Pulmonary artery endothelial cell (primary cell): ENCODE measurements at places on chromosomes 6 and 20.

- no peak for DNase-seq
Measured at GRCh38 chr6:52360601-52361413, 1.1 kb upstream of the PAQR8 start.

DNA sequence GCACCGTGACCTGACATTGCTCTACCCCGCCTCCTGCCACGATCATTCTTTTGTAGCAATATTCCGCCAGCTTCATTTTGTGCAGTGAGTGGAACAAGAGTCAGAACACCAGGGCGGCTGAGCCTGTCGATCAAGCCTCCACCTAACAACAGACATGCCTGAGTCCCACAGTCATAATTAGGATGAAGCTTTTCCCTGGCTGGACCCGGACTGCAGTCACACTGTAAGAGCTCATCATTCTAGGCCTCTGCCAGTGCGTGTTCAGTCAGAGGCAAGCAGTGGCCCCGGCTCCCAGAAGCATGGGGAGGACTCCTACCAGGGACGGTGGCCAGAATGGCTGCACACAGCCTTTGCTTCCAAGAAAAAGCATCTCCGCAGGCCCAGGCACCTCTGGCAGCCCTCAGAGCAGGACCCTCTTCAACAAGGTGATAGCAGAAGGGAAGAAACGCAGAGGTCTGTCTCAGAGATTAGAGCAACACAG, 23.2 kb upstream of the UNC93A start:
- DNase-seq = no peak

DNA sequence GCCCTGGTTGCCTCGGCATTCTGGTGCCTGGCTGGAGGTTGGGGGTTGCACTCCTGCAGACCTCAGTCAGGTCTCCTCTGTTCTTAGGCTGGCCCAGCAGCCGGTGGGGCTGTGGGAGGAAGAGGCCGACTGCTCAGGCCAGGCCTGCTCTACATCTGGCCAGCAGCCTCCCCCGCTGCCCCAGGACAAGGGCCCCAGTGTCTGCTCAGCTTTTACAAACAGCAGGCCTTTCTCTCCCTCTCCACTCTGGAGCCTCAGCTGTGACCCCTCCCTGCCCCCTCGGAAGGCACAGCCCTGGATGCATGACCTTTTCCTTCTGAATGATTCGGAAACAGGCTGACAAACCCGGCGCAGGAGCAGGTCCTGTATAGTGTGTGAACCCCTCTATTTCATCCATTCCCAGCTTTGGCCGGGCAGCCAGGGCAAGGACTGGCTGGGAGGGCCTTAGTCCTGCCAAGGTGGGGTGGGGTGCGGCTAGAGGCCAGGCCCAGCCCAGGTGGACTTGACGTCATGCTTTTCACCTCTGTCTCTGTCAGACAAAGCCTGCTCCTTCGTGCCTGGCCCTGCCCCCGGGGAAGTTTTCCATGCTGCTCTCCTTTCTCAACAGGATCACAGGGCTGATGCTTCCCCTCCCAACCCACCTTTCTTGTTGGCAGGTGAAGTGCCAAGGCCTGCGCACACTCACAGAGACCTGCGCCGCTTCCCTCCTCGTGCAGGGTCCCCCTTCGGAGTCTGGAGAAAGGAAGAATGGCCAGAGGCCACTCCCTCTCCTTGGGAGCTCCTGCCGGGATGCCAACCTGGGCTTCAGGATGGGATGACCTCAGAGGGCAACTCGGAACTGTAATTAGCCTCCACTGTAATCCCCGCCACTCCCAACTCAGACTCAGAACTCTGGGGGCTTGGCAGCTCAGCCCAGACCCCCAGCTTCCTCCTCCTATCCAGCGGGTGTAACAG, 10.1 kb upstream of the ITPR3 start:
- DNase-seq = no peak

GRCh38 chr6:51450248-51450957, 631.7 kb downstream of the TFAP2B start:
- no peak for DNase-seq

GRCh38 chr6:21026576-21027273, 492.5 kb downstream of the CDKAL1 start:
- peak; percentile 22 for DNase-seq

- no peak for DNase-seq
Measured at GRCh38 chr20:3612795-3613572, 50.2 kb downstream of the GFRA4 start.

GRCh38 chr6:140061110-140062042, 686.9 kb upstream of the CITED2 start:
- DNase-seq = no peak

DNA sequence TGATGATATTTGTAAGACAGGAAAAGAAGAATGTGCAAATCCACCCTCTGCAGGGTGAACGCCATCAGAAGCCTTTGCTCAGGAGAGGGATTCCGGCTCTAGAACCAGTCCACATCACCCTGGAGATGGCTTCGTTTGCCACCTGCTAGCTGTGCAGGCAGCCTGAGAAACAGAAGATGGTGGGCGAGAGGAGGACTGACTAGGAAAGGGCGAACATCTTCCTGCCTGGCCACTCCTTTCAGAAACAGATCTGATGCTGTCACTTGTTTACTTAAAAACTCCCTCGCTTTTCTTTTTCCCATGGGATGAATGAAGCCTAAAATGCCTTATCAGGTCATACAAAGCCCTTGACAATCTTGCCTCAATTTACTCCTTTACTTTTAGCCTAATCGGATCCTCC, 1.2 kb downstream of the PTPRA start:
- no peak for DNase-seq

- DNase-seq = no peak
Measured at GRCh38 chr20:61112515-61112914, 139.5 kb upstream of the CDH4 start.

GRCh38 chr6:43977404-43978111, 149.7 kb downstream of the MRPL14 start:
- no peak for DNase-seq

DNA sequence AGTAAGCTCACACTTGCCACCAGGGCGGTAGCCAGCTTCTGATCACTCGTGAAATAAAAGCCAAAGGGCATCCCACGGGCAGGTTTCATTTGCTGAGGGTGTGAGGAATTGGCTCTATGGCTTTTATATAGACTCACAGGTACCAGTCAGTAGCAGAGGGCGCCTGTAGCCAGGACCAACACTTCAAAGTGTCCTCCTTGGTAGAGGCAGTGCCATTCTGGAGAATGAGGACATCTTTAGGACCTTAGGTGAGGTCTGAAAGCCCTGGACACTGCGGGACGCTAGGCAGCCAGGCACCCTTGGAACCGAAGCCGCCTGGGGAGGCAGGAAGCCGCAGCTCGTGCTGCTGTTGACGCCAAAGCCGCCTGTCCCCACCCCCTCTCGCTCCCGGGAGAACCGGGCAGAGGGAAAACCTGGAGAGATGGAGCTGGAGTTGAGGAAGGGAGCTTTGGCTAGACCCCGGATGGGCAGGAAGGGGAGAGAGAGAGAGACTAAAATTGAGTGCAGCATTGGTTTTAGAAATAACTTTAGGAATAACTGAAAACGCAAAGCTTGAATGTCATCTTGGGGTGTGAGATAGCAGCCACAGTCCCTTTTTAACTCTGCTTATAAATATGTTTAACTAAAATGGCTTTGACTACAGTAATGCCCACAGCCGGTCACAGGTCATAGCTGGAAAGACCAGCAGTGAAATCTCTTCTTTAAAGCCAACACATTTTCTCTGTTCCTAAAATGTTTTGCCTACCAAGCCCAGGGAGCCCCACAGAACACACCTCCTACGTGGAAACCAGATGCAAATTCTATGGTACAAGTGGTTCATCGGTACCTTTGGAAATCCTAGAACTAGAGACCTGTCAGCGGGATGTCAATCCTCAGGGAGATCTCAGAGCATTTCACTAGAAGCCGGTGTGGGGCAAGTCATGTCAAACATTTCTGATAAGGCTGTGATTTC, 128.5 kb upstream of the CDYL start:
- no peak for DNase-seq

DNA sequence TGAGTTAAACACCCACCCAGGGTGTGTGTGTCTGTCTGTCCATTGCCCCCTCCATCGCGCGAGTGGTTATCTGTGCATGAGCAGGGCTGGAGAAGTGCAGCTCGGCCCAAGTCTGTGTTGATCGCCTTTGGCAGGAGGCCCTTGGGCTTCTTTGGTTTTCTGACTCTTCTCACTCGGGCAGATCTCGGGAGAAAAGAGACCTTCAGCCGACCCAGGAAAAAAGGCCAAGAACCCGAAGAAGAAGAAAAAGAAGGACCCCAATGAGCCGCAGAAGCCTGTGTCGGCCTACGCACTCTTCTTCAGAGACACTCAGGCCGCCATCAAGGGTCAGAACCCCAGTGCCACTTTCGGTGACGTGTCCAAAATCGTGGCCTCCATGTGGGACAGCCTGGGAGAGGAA, 132.9 kb downstream of the JPH2 start:
- no peak for DNase-seq

DNA sequence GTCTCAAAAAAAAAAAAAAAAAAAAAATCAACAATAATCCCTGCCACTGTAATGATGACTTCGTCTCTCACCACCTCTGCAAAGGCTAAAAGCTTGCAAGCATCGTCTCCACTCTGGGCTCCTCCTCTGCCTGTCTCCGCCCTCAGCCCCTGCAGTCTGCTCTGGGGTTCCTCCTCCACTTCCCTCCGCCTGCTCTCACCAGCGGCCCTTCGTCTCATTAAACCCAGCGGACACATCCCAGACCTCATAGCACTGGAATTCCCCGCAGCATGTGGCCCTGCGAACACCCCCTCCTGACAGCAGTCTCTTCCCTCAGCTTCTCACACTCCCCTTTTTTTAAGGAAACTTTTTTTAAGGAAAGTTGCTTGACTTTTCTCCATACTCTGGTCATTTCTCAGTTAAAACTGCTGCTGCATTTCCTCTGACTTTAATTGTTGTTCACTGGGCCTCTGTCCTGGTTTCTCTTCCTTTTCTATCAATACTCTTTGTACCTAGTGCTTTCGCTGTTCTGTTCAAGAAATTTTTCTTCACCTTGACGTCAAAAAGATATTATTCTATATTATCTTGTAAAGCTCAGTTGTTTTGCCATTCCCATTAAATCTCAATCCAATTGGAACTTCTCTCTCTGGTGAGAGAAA, 70.9 kb upstream of the PLEKHG1 start:
- no peak for DNase-seq

- peak; percentile 3 for DNase-seq
Measured at GRCh38 chr20:46752728-46753127, 43.3 kb downstream of the SLC2A10 start.

DNA sequence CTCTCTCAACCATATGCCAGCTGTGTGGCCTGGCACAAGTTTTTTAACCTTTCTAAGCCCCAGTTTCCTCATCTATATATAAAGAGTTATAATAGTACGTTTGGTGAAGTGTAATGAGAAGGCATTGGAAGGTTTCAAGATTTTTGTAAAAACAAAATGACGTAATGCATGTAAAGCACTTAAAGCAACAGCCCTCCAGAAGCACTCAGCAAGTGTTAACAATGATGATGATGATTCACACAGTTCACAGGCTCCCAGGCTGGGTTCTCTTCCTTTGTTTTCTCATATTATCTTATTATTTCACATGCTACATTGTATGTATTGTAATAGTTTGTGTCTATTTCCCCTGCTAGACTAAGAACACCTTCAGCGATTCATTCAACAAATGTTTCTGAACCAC, 6.2 kb downstream of the CEP250 start:
- peak; percentile 85 for DNase-seq

DNA sequence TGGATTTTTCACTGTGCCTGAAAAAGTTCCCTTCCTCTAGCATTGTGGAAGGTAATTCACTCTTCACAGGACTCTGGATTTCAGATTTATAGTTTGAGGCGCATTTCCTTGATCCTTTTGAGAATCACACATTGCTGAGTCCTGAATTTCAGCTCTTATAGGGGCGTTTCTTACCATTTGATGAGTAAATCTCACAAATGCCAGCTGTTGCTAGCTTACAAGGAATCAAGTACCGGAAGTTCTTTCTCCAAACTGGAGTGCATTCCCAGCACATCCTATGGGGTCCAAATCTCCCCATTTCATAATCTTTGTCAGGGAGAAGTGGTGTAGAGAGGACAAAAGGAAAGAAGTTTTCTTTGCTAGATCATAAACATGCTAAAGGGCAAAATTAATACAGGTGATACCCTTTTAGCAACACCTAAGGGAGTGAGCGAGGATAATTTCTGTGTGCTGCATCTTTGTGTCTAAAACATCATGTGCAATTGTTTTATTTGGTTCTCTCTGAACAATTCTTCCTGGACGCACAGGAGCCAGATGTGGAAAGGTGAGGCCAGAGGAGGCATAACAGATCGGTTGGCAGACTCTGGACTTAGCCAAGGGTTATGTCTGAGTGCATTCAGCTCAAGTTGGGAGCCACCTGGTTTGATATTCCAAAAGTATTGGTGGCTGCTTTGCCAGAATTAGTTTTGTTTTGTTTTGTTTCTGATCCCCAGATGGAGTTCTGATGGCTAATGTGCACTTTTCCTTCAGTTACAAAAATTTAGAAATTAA, 37.4 kb upstream of the EYA2 start:
- DNase-seq = no peak

DNA sequence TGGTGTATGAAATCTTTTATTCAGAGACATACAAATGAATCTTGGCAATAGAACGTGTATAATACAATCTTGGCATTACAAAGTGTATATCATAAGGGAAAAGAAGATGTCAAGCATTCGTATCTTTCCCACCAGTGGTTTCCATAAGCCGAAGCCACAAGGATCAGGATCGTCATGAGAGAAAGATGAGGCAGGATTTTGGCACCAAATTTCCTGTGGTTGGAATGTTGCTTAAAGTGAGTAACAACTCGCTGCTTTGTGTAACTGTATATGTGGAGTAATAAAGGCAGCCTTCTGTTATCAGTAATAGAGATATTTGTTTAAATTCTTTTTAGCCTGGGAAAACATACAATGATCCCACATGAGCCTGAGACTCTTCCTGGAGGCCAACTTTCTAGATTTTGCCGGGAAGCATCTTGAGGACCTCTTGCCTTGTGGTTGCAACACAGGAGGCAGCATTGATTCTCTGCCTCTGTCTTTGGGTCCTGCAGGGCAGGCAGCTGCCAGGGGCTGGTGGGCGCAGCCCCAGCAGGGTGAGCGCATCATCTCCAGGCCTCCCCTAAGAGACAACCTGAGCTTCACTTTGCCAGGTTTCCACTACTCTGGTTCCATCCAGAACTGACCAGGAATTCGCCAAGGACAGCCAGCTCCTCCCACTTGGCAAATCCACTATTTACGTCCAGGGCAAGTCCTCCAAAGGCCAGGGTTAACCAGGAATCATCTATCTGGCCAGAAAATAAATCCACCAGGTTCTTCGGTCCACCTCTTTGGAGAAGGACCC, 230.9 kb upstream of the SULF2 start:
- DNase-seq = no peak

GRCh38 chr6:163991321-163991720, 576.8 kb downstream of the QKI start:
- no peak for DNase-seq

GRCh38 chr6:30798494-30798893, 54.1 kb upstream of the IER3 start:
- no peak for DNase-seq

- DNase-seq = no peak
Measured at GRCh38 chr6:51139950-51140385, 321.3 kb downstream of the TFAP2B start.

DNA sequence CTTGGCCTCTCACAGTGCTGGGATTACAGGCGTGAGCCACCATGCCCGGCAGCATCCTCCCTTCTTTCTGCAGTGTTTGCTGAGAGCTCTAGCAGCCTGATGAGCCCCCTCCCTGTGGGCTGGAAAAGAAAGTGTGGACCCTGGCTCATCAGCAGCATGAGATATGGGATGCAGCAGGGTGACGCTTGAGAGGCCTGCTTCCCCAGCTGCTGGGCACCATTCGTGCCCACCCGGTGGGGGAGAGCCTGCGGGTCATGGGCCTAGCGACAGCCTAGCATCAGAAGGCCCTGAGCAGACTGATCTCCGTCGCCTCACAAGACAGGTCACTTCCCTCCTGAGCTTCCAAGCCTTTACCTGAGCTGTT, 16.0 kb upstream of the CCDC167 start:
- no peak for DNase-seq
